ENCODE measurements at places on chromosomes 4 and X.

- DNase-seq, result no peak
These were observed 2173.5 kb upstream of the AGA start for GRCh38 chr4:179615704-179616103.

- no peak for DNase-seq
These were observed 111.6 kb downstream of the AFF2 start for GRCh38 chrX:148611993-148612392.

DNA sequence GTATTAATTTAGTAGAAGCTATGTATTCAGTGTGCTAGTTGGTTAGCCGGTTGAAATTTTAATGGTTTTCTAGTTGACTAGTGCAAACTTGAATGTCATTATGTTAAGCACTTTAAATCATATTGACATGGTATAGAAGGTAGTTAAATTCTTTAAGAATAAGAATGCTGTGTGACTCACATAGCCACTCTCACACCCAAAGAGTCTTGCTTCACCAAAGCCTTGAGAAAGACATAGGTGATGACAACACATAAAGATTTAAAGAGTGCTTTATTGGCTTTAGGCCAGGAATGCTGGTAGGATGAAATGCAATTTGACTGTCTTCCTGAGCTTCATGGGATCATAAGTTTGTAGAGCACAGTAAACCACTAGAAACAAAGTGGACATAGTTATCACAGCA, 85.3 kb downstream of the DCAF8L2 start:
- no peak for DNase-seq

DNA sequence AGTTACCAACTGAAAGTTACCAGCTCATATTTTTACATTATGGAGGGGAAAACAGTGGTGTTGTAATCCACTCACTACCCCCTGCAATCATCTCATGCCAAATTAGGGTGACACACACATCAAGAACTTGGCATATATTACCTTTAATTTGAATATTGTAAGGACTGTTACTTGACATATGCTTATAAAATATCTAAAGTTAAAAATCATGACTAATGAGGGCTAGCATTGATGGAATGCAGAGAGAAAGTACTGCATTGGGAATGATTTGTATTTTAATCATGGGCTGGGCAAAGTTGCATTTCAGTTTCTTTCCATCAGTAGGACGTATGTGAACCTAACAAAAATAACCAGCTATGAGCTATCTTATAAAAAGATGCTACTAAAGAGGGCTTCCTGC, 517.5 kb upstream of the GRIA3 start:
- no peak for DNase-seq

DNA sequence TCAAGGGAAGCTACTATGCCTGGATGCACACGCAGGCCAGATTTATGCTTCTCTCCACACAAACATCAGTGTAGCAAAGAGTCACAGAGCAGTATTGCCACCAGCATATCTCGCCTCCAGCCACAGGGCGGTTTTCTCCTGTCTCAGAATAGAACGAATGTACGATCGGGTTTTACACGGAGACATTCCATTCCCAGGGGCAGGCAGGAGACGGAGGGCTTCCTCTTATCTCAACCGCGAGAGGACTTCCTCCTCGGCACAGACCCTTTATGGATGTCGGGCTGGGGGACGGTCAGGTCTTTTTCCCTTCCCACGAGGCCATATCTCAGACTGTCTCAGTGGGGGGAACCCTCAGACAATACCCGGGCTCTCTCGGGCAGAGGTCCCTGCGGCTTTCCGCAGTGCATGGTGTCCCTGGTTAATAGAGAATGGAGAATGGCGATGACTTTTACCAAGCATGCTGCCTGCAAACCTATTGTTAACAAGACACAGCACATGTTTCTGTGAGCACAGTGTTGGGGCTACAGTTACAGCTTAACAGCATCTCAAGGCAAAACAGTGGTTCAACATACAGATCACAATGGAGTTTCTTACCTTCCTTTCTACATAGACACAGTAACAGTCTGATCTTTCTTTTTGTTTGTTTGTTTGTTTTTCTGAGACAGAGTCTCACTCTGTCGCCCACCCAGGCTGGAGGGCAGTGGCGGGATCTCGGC, 24.1 kb downstream of the CSF2RA start:
- DNase-seq, result no peak

GRCh38 chr4:142818031-142818430, 28.1 kb downstream of the INPP4B start:
- DNase-seq, result no peak

DNA sequence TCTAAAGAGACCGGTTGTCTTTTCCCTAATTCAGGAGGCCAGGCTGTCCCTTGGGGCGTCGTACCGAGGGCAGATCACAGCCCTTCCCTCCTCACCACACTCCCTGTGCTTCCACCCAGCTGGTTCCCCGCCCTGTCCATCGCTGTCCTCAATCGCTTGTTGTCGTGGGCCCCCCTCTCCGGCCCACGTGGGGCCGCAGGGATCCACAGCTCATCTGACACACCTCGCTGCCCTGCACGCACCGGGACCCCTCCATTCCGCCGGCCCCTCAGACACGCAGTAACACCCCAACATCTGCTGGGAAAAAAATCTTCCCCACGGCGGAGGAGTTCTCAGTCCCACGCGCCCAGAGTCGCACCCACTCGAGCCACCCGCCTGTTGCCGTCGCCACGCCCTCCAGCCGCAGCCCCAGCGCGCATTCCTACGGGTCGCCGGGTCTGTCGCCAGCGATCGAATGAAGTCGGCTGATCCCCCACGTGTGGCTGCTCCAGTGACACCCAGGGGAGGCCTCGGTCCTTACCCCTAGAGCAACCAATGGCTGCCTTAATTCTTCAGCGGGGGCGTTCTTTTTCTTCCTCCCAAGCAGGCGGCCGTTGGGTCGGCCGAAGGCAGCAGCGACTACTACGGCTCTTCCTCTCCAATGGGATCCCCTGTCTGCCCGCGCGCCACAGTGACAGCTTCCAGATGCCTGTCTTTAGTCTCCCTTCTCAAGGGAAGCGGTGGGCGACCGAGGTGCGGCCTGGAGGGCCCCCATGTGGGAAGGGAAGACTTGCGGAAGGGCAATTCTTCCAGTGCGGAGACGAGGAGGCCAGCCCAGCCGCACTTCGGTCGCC, 893 bp upstream of the SEPTIN11 start:
- DNase-seq, result peak; percentile 94
